ENCODE measurements at places on chromosomes 5 and 9.
A peak's percentile ranks its signal among the peaks of the same experiment; 100 is the strongest.

GRCh38 chr5:117893211-117893610 is 1095.1 kb downstream of the DTWD2 start:
- no peak for DNase-seq

DNA sequence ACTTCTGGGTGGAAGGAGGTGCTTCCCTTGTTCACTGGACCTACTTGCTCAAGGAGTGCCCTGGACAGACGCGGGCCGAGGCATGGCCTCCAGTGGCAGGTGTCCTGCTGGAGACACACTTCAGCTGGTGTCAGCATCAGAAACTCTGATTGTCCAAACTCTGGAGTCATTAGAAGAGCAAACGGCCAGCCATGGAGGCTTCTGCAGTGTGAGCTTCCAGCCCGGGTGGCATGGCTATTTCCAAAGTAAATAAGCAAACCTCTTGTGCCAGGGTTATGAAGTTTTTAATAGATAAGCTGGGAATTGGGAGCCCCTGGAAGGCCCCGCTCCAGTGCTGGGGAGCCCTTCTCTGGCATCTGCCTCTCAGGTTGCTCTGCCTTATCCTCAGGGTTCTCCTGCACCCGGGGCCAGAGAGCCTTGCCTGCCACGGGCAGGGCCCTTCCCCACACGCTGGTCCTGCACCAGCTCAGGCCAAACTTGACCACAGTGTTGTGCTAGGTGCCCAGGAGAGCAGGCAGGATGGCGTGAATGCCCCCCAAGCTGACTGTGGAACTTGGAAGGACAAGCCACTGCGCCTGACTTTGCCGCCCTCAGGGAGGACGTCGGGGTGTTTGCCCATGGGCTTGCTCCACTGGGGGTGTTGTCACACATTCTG is 285.6 kb downstream of the GADD45G start:
- DNase-seq, result no peak

GRCh38 chr9:7549249-7549648 is 250.3 kb downstream of the DMAC1 start:
- DNase-seq, result no peak

- DNase-seq, result no peak
Observed at GRCh38 chr5:159442206-159442850, 112.0 kb upstream of the IL12B start.

DNA sequence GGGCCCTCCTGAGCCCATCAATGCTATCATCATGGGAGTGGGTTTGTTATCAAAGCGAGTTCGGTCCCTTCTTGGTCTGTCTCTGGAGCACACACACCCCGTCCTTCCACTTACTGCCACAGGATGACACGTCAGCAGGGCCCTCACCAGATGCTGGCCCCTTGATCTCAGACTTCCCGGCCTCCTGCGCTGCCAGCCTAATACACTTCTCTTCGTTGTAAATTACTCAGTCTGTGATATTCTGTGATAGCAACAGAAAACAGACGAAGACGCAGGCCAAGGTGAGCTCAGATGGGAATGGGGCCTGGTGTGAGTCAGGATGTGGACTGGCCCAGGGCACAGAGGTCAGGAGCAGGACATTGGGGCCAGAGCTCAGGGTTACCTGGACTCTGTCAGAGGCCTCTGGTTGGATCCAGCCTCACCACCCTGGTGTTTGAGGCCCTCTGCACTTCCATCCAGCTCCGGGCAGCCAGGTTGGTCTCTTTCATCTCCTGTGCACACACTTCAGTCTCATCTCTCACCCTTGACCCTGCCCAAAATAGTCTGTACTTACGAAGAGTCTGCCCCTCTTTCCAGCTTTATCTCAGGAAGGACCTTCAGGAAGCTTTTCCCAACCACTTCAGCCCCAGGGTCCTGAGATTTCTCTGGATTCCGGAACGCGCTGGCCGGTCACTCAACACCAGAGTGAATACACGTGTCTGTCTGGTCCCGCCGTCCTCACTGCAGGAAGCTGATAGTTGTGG is 26.0 kb upstream of the CNOT6 start:
- DNase-seq, result no peak

- DNase-seq, result no peak
Observed at GRCh38 chr9:122116040-122116439, 22.9 kb upstream of the TTLL11 start.

DNA sequence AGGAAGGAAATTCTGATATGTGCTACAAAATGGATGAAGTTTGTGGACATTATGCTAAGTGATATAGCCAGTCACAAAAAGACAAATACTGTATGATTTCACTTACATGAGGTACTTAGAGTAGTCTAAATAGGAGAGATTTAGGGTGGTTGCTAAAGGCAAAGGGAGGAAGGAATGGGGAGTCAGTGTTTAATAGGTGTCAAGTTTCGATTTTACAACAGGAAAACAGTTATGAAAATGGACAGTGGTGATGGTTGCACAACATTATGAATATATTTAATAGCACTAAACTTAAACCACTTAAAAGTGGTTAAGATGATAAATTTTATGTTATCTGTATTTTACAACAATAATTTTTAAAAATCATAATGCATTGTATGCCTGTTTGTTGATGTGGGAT is 40.4 kb upstream of the ECM2 start:
- no peak for DNase-seq

- no peak for DNase-seq
Observed at GRCh38 chr9:86795823-86796553, 151.3 kb downstream of the GAS1 start.

DNA sequence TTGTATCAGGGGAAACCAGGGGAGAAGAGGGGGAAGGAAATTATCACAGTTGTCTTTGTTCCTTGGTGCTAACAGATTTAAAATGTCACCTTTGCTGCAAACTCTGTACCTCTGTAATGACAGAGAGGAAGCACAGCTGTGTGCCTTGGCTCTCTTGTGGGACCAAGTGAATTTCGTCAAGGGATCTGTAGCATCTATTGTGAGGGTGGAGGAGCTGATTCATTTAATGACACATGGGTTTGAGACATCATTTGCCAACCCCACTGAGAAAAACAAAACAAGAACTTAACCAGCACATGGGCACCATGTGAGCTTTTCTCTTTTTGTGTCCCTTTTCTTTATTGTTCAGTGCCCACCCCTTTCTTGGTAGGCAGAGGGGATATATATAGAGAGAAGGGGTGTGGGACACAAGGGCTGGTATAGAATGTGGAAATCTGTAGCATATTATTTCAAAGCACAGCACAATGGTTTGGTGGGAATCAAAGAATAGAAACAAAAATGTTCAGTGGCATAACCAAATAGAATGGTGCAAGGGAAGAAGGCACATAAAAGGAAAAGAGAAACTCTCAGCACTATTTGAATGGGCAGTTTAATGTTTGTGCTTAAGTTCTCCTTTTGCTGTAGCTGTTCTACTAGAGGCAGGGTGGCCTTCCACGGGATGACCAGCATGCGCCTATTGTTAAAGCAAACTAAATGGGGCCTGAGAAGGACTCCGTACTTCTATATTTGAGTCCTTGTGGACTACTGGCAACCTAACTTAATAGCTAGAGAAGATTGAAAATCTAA is 63.3 kb downstream of the LIX1 start:
- DNase-seq, result no peak

GRCh38 chr5:172696171-172696849 is 55.2 kb downstream of the NEURL1B start:
- no peak for DNase-seq

- no peak for DNase-seq
Observed at GRCh38 chr5:96279801-96280542, 153.1 kb downstream of the PCSK1 start.

GRCh38 chr9:74404620-74405019 is 92.5 kb upstream of the RORB start:
- DNase-seq, result no peak

DNA sequence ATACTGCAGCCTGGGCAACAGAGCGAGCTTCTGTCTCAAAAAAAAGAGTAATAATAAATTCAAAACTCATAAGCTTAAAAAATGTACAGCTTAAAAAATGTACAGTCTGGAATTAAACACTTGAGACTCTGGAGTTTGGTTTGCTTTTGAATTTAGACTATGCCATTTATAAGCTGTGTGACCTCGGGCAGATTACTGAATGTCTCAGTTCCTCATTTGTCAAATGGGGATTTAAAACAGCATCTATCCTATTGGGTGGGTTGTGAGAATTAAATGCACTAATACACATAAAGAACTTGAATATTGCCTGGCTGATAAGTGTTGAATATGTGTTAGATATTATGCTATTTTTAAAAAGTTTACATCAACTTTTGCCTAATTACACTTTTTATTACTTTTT is 98.4 kb downstream of the SCAMP1 start:
- no peak for DNase-seq

DNA sequence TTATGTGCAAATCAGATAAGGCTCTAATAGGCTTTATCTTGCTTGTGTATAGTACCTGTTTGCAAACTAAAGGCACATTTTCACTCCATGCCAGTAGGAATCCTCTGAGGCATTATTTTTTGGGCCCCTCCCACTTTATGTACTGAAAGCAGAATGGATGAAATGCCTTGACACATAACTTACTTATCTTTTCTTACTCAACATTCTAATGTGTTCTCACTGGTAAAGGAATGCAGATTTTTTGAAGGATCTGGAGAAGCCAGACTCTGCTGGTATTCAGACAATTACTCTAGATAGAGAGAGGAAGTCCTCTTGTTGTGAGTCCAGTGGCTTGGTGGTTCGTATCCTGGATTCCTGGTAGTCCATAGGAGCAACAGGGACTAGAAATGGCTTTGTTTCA is 336.7 kb downstream of the CCDC171 start:
- DNase-seq, result no peak

DNA sequence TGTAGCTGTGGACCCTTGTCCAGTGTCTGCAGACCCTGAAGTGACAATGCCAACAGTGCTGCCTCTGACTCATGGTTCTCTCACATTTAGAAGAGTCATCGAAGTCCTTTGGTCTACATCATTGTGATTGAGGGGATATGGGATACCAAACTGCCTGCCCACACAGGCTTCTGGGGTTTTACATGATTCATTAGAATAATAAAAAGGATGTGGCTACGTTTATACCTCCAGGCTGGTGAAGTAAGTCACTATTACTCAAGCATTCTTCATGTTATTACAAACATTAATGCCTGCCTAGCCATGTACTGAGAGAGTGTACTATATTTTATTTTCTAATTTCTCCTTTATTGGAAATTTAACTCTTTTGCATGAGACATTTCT is 365.7 kb downstream of the SPATA31D1 start:
- DNase-seq, result no peak

GRCh38 chr5:128243958-128244582 is 160.5 kb downstream of the SLC12A2 start:
- no peak for DNase-seq

GRCh38 chr9:96420468-96421219 is 2.5 kb upstream of the ZNF367 start:
- no peak for DNase-seq

DNA sequence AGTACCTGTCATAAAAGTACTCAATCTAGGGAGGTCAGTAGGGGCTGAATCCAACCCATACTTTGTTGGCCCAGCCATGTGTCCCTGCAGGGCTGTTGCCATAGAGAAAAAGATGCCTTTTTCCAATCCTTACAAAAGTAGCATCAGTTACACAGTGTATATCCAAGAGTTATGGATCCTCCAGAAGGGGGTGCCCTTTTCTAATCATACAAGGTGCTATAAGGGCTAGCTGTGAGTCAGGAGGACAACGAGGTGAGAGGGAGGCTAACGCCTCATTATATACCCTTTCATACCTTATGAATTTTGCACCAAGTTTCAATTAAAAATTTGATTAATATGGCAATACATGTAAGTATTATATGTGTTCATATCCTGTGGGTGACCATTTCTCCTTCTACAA is 4.8 kb downstream of the KIAA0825 start:
- DNase-seq, result no peak

DNA sequence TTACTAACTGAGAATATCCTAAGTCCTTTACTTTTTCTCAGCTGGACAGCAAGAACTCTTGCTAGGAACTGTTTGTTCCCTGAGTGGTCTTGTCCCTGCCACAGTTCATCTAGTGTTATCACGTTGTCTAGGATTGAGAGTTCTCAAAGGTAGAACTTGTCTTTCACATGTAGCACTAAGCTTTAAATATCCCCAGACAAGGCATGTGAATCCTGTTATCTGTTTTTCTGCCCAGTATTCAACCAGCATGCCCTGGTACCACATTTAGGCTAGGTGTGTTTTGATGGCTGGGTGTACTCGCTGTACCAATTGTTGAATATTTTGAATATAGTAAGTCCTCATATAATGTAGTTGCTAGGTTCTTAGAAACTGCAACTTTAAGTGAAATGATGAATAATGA is 27.9 kb upstream of the PDZD2 start:
- DNase-seq, result no peak

GRCh38 chr9:135186248-135187164 is 99.0 kb downstream of the OLFM1 start:
- no peak for DNase-seq

- DNase-seq, result no peak
Observed at GRCh38 chr9:20479419-20480155, 142.7 kb downstream of the MLLT3 start.

DNA sequence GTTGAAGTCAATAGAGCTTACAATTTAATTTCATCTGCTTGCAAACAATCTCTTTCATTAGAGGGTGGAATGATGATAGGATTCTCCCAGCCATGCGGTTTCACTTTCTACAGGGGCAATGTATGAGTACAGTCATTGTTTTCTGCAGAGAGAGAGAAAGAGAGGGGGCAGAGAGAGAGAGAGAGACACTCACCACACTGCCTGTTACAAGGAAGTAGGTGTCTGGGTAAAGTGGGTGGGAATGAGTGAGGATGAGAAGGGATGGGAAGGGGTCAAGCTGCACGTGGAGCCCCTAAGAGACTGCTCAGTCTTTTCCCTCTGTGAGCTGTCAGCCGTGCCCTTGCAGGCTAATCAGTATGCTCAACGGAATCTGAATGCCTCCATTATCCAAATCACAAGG is 454.3 kb downstream of the KDM4C start:
- DNase-seq, result no peak

DNA sequence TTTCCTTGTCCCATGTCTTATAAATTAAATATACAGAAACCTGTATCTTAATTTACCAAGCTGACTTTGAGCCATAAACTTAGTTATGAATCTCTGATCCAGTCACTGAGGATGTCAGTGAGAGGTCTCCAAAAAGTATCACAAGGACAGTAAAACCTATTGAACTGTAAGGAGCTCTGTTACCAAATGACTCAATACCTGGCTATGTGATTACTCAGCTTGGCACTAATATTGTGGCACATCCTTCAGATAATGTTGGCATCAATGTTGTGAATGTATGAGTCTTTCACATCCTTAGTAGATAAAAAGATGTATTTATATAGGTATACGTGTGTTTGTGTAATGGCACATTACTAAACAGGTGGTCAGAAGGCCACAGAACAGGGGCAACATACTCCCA is 18.0 kb upstream of the CAPSL start:
- DNase-seq, result no peak

GRCh38 chr9:129320575-129321285 is 142.7 kb upstream of the IER5L start:
- DNase-seq, result peak; percentile 16

DNA sequence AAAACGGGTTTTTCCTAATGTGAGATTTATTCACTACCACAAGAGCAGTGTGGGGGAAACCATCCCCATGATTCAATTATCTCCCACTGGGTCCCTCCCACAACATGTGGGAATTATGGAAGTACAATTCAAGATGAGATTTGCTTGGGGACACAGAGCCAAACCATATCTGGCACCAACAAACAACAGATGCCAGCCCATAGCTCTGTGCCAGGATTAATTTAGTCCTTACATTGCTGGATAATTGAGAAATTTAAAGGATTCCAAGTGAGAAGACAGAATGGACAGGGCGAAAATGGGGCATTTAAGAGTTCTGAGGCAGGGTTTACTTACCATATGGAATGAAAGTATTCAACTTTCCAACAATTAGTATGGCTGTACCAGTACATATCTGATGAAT is 30.8 kb upstream of the DNAH5 start:
- DNase-seq, result no peak

GRCh38 chr9:89179540-89179894 is 899 bp upstream of the SHC3 start:
- DNase-seq, result no peak
